ENCODE measurements at places on chromosomes 12 and 14.

DNA sequence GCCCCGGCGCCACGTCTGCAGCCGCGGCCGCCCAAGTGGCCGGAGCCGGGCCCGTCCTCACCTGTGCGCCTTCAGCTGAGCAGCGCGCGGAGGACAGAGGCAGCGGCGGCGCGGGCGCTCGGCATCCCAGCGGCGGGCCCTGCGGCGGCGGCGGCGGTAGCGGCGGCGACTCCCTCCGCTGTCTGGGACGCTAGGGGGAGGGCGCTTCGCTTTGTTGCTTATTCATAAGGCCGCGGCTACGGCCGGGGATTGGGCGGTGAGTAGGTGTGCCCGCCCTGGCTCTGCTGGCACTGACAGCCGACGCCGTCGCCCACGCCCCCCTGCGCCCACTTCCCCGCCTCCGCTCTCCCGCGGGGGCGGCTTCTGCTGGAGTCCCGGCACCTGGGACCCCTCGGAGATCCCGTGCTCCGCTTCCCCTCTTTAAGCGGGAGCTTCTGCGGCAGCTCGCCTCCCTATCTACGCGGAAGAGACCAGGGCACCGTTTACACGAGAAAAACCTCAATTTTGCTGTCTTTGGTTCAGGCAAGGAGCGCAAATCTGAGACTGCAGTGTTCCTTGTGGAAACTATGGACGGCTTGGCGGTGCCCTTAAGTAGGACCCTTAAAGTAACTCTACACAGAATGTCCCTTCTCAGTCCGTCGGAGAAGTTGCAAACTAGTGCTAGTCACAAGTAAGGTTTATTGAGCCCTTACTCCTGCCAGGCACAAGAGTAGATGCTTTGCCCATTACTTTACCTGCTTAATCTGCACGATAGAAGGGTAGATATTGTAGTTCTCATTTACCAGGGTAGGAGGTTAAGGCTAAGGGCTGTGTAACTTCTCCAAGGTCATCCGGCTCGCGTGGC is at the start of gene ARMH4:
Gene ARMH4 (minus strand): TSS at position 200 of the 844 bp plus-strand sequence. CDS start 12,855 bp downstream, outside the sequence.
- peak within 1 kb of the TSS; percentile 92 for H3K4me3 ChIP-seq
- H3K36me3 ChIP-seq: no peaks in the 10 kb centered on the region
- peak; percentile 90 for DNase-seq
- peaks cover 67% of the 10 kb centered on the region for H3K27me3 ChIP-seq

DNA sequence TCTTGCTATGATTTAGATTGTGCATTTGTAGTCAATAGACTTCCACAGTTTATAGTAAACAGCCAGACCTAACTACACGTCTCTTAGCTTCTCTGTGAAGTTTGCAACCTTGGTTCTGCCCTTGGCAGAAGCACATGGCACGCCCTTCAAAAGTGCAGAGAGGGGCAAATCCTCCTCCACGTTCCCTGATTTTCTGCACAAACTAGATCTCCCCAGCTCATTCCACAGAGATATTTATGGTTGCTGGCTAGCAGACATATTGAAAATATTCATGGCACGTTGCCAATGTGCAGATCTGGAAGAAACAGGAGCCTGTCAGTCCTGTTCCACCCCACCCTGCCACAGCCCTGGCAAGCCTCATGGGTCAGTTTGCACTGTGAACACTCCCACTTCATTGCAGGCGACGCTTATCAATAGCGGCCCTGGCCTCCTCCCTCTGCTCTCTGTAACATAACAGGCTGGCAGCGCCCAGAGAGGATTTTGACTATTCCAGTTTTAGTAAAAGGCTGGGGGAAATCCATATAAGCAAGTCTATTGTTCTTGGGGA is 6.5 kb upstream of the LGALS3 start:
- H3K4me1 ChIP-seq: peaks cover 33% of the 10 kb centered on the region
- H3K4me3 ChIP-seq: no peak overlapping the region
- peaks cover 38% of the 10 kb centered on the region for H3K27me3 ChIP-seq
- H3K36me3 ChIP-seq: no peaks in the 10 kb centered on the region
- no peak for DNase-seq
- peak overlapping the region; percentile 27 for H3K27ac ChIP-seq

GRCh38 chr12:586318-587071 is 76.8 kb downstream of the NINJ2 start:
- peaks cover 5% of the 10 kb centered on the region for H3K4me1 ChIP-seq
- no peak overlapping the region for H3K4me3 ChIP-seq
- H3K27me3 ChIP-seq: peaks cover 7% of the 10 kb centered on the region
- no peaks in the 10 kb centered on the region for H3K36me3 ChIP-seq
- H3K27ac ChIP-seq: no peak overlapping the region
- DNase-seq: no peak

GRCh38 chr12:75157385-75157784 is 52.3 kb downstream of the KCNC2 start:
- H3K4me1 ChIP-seq: peaks cover 13% of the 10 kb centered on the region
- no peaks in the 10 kb centered on the region for H3K36me3 ChIP-seq
- no peak for DNase-seq
- no peaks in the 10 kb centered on the region for H3K27me3 ChIP-seq
- H3K4me3 ChIP-seq: no peak overlapping the region

DNA sequence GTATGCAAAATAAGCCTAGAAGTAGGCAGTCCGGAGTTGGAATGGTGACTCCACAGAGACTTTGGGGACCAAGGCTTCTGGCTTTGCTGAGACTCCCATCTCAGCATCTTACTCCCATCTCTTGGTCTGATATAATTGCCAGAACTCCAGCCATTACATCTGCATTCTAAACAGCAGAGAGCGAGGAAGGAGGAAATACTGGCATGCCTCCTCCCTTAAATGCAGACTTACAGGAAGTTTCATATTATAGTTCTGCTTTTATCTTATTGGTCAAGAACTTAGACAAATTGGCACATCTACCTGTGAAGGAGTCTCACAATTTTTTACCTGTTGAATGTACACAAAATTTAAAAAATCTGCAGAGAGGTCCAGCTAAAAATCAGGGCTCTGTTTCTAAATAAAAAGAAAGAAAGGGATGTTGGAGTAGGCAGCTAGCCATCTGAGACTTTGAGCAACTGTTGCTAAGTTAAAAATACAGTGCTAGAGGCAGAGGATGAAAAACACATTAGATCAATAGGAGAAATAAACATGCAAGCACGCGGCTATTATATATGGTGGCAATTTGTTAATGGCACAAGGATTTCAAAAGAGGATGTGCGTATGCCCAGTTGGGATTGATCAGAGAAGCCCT is 209.9 kb upstream of the HMGA2 start:
- DNase-seq: no peak
- H3K4me1 ChIP-seq: peaks cover 28% of the 10 kb centered on the region
- no peak overlapping the region for H3K4me3 ChIP-seq
- H3K27ac ChIP-seq: no peak overlapping the region
- H3K27me3 ChIP-seq: peaks cover 9% of the 10 kb centered on the region

- H3K27ac ChIP-seq: no peak overlapping the region
- H3K36me3 ChIP-seq: peaks cover 5% of the 10 kb centered on the region
- H3K4me1 ChIP-seq: no peaks in the 10 kb centered on the region
- no peak overlapping the region for H3K4me3 ChIP-seq
- H3K27me3 ChIP-seq: peaks cover 4% of the 10 kb centered on the region
These were observed 780.7 kb downstream of the FLRT2 start for GRCh38 chr14:86310611-86311010.

- H3K27ac ChIP-seq: no peak overlapping the region
- DNase-seq: no peak
- H3K36me3 ChIP-seq: peaks cover 57% of the 10 kb centered on the region
- peaks cover 3% of the 10 kb centered on the region for H3K27me3 ChIP-seq
These were observed 24.7 kb downstream of the ATF1 start for GRCh38 chr12:50788561-50788960.

- no peak for DNase-seq
- no peak overlapping the region for H3K4me3 ChIP-seq
- H3K4me1 ChIP-seq: peaks cover 7% of the 10 kb centered on the region
- no peak overlapping the region for H3K27ac ChIP-seq
- H3K27me3 ChIP-seq: no peaks in the 10 kb centered on the region
These were observed 84.6 kb upstream of the CCDC196 start for GRCh38 chr14:66401449-66402095.

- H3K27me3 ChIP-seq: peaks cover 8% of the 10 kb centered on the region
- H3K4me1 ChIP-seq: peaks cover 64% of the 10 kb centered on the region
- H3K4me3 ChIP-seq: peak overlapping the region; percentile 57
- H3K36me3 ChIP-seq: peaks cover 40% of the 10 kb centered on the region
- H3K27ac ChIP-seq: peak overlapping the region; percentile 91
These were observed 56.4 kb downstream of the TMEM132C start for GRCh38 chr12:128323145-128323920.

- H3K36me3 ChIP-seq: no peaks in the 10 kb centered on the region
- H3K4me1 ChIP-seq: peaks cover 32% of the 10 kb centered on the region
- H3K27ac ChIP-seq: no peak overlapping the region
- peak; percentile 5 for DNase-seq
- H3K27me3 ChIP-seq: peaks cover 12% of the 10 kb centered on the region
These were observed 9.0 kb downstream of the TPH2 start for GRCh38 chr12:71947645-71948105.

DNA sequence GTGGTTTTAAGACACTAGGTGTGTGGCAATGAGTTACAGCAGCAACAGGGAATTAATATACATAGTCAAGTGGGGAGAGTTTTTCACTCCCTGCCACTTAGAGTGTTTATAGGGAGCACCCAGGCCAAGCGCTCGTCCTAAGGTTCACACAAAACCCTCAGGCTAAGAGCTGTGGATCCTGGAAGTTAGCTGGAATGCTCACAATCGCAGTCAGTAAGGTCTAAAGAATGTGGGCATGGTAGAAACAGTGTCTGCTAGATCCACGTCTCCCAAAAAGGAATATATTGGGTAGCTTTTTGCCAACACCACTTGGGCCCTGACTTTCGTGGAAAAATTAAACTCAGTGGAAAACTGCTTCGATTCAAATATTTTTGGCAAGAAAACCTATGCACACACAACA is 36.6 kb downstream of the STAB2 start:
- no peaks in the 10 kb centered on the region for H3K36me3 ChIP-seq
- no peak overlapping the region for H3K27ac ChIP-seq
- no peak overlapping the region for H3K4me3 ChIP-seq

- H3K4me3 ChIP-seq: no peak overlapping the region
- no peak overlapping the region for H3K27ac ChIP-seq
- peak; percentile 4 for DNase-seq
- H3K27me3 ChIP-seq: peaks cover 5% of the 10 kb centered on the region
These were observed 83.0 kb downstream of the EPS8 start for GRCh38 chr12:15706010-15706676.

DNA sequence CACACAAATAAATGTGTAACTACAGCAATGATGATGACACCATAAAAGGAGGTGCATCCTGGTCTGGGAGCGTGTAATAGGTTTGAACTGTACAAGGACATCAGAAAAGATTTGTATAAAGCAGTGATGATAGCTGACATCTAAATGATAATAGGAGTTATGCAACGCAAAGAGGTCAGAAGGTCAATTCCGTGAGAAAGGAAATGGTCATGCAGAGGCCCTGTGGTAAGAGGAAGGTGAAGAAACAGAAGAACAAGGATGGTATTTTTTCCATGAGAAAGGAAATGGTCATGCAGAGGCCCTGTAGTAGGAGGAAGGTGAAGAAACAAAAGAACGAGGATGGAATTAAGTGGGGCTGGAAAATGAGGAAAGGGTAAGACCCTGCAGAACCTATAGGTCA is 106.7 kb upstream of the TMPO start:
- no peak overlapping the region for H3K4me3 ChIP-seq
- no peak for DNase-seq
- H3K27ac ChIP-seq: no peak overlapping the region

DNA sequence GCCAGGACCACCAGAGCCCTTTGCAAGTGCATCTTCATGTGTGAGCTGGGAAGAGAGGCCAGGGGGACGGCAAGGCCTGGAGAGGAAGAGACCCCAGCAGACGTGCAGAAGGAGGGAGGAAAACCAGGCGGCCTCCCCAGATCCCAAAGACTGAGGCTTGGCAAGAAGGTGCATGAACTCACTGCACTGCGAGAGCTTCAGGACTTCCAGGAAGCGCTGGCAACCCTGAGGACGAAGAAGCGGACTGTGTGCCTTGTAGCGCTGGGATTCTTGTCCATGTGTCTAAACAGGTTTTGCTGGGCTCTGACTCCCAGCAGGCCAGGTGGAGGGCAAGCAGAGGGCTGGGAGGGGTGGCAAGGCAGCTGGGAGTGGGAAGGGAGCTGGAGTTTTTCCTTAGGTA is 939 bp downstream of the TGFB3 start:
- H3K36me3 ChIP-seq: no peaks in the 10 kb centered on the region
- peaks cover 59% of the 10 kb centered on the region for H3K4me1 ChIP-seq
- H3K27ac ChIP-seq: peak overlapping the region; percentile 94
- H3K27me3 ChIP-seq: peaks cover 42% of the 10 kb centered on the region
- DNase-seq: no peak

DNA sequence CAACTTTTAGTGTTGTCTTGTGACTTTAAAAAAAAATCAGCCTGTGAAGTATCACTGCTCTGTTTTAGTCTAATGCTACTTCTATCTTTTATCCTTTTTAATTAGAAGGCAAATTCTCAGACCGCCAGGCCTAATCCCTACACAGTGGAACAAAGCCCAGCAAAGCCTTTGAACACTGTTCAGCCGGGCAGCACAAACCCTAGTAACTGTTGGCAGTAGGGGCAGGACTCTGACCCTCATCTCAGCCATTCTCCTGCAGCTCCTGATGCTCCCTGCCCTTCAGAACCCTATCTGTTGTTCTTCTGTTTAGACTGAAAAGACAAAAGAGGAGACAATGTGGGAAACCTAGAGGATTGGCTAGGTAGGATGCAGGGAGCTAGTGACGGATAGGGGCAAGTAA is 78.0 kb upstream of the OTX2 start:
- no peak for DNase-seq
- no peak overlapping the region for H3K27ac ChIP-seq
- no peak overlapping the region for H3K4me3 ChIP-seq
- peaks cover 4% of the 10 kb centered on the region for H3K36me3 ChIP-seq
- no peaks in the 10 kb centered on the region for H3K27me3 ChIP-seq

GRCh38 chr12:120643574-120643973 is 3.1 kb downstream of the CABP1 start:
- H3K27ac ChIP-seq: no peak overlapping the region
- H3K27me3 ChIP-seq: peaks cover 78% of the 10 kb centered on the region
- H3K4me1 ChIP-seq: peaks cover 25% of the 10 kb centered on the region
- no peaks in the 10 kb centered on the region for H3K36me3 ChIP-seq
- DNase-seq: no peak

DNA sequence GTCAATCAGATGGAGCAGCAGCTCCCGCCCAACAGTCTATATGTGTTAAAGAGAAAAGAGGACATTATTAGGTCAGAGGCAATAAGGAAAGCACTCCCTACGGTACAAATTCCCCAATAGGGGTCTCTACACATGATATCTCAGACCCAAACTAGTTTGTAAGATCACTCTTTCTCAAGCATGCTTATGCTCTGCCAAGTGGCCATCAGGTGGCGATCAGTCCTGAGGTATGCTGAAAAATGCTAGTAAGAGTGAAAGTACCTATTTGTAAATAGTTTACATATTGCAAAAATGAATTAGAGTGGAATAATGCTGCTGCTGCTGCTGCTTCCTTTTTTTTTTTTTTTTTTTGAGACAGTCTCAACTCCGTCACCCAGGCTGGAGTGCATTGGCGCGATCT is 61.0 kb downstream of the CPM start:
- no peak for DNase-seq
- no peak overlapping the region for H3K27ac ChIP-seq
- no peak overlapping the region for H3K4me3 ChIP-seq
- H3K27me3 ChIP-seq: peaks cover 7% of the 10 kb centered on the region

All from nephron progenitor cell (in vitro differentiated cells).